Activated naive CD8-positive, alpha-beta T cell treated with anti-CD3 and anti-CD28 coated beads, Interleukin-2, amount 50 U/mL, for 24 hours (primary cell): ENCODE measurements at places on chromosomes 11 and 22.

GRCh38 chr11:80718611-80719291, 1277.9 kb upstream of the TENM4 start:
- DNase-seq: no peak

DNA sequence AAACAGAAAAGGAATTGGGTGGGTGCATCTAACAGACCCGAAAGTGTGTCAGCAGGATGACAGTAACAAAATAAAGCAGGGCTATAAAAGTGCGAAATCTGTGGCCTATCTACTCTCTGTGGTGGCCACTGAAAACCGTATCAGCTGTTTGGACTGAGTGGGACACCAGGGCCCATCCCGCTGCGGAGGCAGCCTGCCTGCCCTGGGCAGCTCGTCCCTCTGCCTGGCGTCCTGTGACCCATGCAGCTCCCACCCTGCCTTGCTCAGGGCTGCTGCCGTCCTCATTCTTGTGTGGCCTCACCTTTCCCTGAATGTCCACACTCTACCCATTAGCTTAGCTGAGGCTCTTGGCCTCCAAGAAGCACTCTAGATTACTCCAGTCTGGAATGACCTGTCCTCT, 30.4 kb downstream of the CARS1 start:
- no peak for DNase-seq

DNA sequence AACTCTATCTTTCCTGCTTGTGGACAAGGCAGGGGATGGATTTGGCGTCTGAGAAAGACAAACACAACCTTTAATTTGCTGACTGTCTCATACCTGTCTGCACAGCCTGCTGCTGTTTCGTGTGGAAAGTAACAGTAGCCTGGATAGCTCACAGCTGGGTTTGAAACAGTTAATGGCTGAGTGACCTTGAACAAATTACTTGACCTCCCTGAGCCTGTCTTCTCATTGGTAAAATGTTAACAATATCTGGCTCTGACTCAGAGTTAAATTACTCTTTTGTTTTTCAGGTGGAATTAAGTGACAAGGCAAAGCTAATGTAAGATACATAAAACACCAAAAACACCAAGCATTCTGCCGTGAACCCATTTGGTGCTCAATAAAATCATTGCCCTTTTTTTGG, 41.1 kb upstream of the ADA2 start:
- DNase-seq: no peak

DNA sequence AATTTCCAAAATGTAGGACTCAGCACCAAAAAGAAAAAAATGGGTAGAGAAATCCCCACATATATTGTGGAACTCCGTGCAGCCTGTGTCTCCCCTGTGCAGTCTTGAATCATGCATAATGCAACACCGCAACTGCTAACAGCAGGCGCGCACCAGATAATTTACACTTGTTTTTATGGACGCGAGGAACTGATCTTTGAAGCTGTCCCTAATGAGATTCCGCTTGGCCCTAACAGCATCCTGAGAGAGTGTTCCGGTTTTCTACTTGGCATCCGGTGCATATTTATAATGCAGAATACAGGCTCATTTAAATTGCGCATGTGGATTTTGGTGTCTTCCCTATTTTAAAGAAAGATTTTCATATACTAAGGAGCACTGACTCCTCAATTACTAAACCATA, 21.1 kb downstream of the MPPED2 start:
- no peak for DNase-seq

DNA sequence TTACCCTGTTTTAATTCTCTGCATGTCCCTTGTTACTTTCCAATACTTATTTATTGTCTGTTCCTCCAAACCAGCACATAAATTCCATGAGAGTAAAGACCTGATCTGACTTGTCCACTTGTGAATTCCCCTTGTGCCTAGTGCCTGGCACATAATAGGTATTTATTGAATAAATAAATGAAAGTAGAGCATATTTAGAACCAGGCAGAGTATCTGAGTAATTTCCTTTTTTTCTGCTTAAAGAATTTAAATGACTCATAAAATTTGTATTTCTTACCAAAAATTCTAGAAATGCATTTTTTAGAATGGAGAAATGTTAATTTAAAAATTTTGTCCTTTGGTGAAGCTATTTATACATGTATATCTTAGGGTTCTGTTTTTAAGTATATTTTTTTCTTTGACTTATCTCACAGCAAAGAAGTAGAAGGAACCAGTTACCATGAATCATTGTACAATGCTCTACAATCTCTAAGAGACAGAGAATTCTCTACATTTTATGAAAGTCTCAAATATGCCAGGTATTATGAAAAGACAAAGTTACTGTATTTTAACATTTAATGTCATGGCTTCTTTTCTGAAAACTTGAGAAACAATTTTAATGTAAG, 96.8 kb downstream of the ATM start:
- DNase-seq: no peak

- DNase-seq: no peak
Observed at GRCh38 chr11:95363708-95364107, 132.7 kb upstream of the SESN3 start.

- no peak for DNase-seq
Observed at GRCh38 chr11:36098087-36098486, 154.2 kb downstream of the LDLRAD3 start.

GRCh38 chr22:45163099-45163450, 650 bp upstream of the NUP50 start:
- no peak for DNase-seq

GRCh38 chr11:2791139-2791520, 91.3 kb upstream of the KCNQ1OT1 start:
- no peak for DNase-seq

GRCh38 chr11:128462189-128462588, 125.2 kb downstream of the ETS1 start:
- DNase-seq: no peak

DNA sequence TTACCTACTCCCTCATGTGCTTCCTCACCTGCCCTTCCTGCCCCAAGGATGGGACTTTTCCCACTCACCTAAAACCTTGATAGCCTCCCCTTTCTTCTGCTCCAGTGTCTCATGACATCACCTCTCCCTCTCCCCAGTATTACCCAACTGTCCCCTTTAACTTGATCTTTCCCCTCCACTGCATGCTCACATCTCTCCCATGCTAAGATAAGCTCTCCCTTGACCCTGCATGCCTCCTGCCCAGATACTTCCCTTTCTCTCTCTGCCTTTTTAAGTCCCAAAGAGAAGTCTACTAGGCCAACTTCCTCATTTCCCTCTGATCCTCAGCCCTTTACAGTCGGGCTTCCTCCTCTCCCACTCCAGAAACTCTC, 14.8 kb downstream of the CD3E start:
- no peak for DNase-seq

GRCh38 chr11:117191680-117192400, 7.3 kb upstream of the TAGLN start:
- DNase-seq: no peak

DNA sequence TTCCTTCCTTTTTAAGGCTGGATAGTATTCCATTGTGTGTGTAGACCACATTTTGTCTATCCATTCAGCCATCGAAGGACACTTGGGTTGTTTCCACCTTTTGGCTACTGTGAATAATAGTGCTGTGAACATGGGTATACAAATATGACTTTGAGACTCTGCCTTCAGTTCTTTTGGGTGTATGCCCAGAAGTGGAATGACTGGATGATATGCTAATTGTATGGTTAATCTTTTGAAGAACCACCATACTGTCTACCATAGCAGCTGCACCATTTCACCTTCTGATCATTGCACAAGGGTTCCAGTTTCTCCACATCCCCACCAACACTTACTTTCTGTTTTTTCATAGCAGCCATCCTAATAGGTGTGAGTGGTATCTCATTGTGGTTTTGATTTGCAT, 30.3 kb downstream of the SGSM1 start:
- no peak for DNase-seq

DNA sequence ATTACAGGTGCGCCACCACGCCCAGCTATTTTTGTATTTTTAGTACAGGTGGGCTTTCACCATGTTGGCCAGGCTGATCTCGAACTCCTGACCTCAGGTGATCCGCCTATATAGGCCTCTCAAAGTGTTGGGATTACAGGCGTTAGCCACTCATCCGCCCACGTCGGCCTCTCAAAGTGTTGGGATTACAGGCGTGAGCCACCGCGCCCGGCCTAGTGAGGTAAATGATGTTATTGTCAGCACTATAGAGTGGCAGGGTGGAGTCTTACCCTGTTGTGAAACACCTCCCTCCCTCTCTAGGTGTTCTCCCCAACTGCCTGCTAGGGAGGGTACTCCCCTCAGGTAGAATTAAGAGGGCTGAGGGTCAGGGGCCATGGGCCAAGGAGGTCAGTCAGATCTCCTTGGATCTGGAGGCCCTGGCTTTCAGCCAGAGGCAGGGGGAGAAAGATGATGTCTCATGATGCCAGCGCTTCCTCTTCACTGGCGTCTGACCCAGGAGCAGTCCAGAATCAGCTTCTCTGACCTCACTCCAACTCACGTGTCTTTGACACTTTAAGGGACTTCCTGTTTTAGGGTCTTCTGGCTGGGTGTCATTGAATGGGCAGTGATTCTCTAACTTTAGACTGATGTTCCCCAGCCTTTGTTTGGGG, 2.0 kb downstream of the GGA1 start:
- no peak for DNase-seq
